HFFc6 (cell line): ENCODE measurements at places on chromosomes 12 and 14. TPM values are rescaled to one million over a fixed set of nuclear protein-coding genes. Genes with fewer than 3 reads are reported as not detected.

- peak overlapping the region; percentile 84 for H3K4me3 ChIP-seq
- peak overlapping the region; percentile 96 for H3K27ac ChIP-seq
- peaks cover 6% of the 10 kb centered on the region for H3K36me3 ChIP-seq
- peaks cover 44% of the 10 kb centered on the region for H3K4me1 ChIP-seq
- peak; percentile 18 for DNase-seq
These were observed 32.8 kb downstream of the MIA2 start for GRCh38 chr14:39266525-39266870.

The SRRM4 gene
- total RNA-seq, result not detected in 3 replicates

GRCh38 chr14:101535701-101536207, 25.5 kb upstream of the DIO3 start:
- H3K27me3 ChIP-seq, result peaks cover 32% of the 10 kb centered on the region
- H3K36me3 ChIP-seq, result no peaks in the 10 kb centered on the region; the same call in 1 of the 2 replicates
- H3K4me1 ChIP-seq, result no peaks in the 10 kb centered on the region
- no peak overlapping the region for H3K27ac ChIP-seq
- DNase-seq, result no peak

The CDCA4 gene
- 11.6 to 21.6 TPM (median 19.6 TPM) in 3 replicates for total RNA-seq

The P2RX7 gene
- total RNA-seq, result 0.05 to 0.48 TPM (median 0.32 TPM) in 3 replicates

The KITLG gene
- total RNA-seq, result 41.3 and 72.3 TPM in 2 replicates

The KRT72 gene
- not detected in 3 replicates for total RNA-seq

DNA sequence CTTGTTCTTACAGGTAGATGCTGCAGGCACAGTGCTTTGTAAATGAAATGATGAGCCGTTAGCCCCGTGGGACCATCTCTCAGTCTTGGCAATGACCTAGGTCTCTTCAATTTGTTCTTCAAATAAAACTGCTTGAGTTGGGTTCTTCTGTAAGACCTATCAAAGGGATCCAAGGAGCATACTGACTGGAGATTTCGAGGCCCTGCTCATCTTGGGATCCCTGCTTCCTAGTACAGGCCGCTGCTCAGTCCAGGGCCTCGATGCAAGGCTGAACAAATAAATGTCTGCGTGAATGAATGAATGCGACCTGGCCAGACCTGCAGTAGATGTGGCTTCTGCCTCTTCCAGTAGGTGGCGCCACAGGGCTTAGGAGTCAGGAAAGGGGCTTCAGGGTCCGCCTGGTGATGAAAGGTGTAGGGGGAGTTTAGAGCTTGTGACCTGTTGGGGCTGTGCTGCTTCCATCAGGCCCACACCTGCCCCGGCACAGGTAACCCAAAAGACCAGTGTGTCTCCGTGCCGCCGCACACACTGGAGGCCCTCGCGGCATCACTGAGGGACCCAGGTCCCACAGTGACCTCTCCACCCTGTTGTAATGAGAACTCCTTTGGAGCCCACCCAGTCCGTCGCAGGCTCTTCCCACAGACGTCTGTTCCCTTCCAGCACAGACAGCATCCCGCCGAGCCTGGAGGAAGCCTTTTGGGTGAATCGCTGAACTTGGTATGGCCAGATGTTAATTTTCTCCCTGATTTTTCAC, 4.4 kb downstream of the CACNA1C start:
- H3K27me3 ChIP-seq, result peaks cover 3% of the 10 kb centered on the region
- no peak overlapping the region for H3K4me3 ChIP-seq
- no peak for DNase-seq
- peaks cover 4% of the 10 kb centered on the region; the same call in 1 of the 2 replicates for H3K36me3 ChIP-seq
- peaks cover 46% of the 10 kb centered on the region for H3K4me1 ChIP-seq

DNA sequence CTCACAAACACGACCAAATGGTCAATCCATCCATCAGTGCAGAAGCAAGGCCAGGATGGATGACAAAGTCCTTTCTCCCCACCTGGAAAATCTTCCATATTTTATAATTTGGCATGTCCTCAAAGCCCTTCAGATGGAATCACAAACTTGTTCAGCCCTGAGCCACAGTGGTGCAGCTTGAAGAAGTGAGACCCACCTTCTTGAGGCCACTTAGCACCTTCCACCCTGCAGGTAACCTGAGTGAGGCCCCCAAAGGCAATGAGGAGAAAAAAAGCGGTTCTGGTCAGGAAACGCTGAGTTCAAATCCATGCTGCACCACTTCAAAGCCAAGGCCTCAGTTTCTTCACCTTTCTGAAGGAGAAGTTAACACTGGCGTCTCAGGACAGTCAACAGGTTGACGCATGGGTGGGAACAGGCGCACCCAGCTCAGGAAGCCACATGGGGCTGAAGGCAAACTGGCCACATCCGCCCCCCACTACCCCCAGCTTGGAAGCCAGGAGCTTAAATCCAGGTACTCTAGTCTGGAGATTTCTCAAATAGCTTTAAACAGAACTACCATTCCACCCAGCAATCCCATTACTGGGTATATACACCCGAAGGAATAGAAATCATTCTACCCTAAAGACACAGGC, 320.4 kb downstream of the BCL11B start:
- no peak for DNase-seq
- H3K4me1 ChIP-seq, result peaks cover 7% of the 10 kb centered on the region; the same call in 1 of the 2 replicates
- no peaks in the 10 kb centered on the region for H3K36me3 ChIP-seq
- no peak overlapping the region for H3K27ac ChIP-seq

The KCNA1 gene
- total RNA-seq, result not detected in 2 replicates

DNA sequence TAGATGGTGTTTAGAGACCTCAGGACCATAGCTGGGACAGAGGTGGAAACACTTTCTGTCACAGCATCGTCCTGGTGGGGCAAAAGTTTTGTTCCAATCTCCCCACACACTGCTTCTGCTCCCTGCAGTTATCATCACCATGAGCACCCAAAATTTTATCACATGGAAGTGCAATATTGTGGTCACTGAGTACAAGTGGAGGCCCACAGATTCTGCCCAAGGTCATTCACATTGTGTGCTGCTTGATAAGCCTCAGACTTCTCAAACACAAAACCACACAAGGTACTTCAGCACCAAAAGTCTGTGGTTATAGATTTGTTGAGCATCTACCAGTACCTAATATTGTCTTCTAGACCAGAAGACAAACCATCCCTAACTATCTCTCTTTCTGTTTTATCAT, 554 bp upstream of the KRT77 start:
- no peak overlapping the region for H3K4me3 ChIP-seq
- peaks cover 49% of the 10 kb centered on the region for H3K27me3 ChIP-seq
- H3K36me3 ChIP-seq, result no peaks in the 10 kb centered on the region
- H3K4me1 ChIP-seq, result no peaks in the 10 kb centered on the region

DNA sequence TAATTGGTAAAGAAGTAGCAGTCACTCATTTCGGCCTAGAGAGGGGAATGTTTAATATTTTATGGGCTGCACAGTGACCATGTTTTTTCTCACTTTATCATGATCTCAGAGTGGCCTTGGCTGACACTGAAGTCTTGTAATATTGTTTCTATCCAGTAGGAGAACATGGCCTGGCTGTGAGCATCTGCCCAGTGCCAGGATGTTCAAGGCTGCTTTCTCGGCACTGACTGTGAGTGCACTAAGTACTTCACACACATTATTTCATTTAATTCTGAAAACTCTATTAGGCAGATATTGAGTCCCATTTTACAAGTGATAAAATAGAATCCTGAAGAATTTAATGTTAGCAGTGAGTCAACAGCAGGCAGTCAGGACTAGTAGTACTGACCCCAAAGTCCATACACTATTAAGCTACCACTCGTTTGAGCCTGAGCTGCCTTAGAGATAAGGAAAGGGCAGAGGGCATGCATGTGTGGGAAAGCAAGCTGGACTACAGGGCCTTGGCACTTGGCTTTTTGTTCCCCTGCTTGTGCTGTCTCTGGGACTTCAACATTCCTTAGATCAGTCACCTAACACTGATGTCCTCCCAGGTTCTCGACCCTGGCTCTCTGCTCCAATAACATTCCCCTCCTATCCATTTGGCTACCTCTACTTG, 42.2 kb upstream of the APPL2 start:
- no peaks in the 10 kb centered on the region for H3K27me3 ChIP-seq
- no peaks in the 10 kb centered on the region for H3K36me3 ChIP-seq
- H3K4me3 ChIP-seq, result no peak overlapping the region
- peak; percentile 48 for DNase-seq

DNA sequence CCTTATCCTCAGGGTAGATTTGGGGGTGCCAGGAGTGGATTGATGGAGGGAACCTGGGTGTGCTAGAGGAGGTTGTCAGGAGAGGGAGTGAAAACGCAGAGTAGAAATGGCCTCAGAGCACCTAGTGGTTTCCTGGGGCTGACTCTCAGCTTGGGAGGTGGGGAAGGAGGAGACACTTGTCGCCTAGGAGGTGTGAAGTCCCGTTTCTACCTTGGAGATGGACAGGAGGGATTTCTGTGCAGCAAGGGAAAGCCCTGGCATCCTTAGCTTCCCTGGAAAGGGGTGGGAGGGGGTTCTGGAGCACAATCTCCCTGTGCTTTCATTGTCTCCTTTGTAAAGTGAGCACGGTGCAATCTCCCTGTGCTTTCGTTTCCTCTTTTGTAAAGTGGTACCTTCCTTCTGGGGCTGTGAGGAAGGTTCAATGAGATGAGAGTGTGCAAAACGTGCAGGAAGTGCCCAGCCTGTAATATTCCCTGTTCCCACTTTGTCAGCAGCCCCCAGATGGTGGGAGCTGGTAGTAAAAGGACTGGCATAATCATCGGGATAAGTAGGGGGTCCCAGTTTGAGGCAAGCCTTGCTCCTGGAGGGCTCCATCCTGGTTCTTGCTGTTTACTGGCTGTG, 1.6 kb downstream of the OAS3 start:
- H3K27ac ChIP-seq, result no peak overlapping the region
- no peak for DNase-seq
- no peaks in the 10 kb centered on the region for H3K36me3 ChIP-seq
- peak overlapping the region; percentile 96 for H3K4me3 ChIP-seq

DNA sequence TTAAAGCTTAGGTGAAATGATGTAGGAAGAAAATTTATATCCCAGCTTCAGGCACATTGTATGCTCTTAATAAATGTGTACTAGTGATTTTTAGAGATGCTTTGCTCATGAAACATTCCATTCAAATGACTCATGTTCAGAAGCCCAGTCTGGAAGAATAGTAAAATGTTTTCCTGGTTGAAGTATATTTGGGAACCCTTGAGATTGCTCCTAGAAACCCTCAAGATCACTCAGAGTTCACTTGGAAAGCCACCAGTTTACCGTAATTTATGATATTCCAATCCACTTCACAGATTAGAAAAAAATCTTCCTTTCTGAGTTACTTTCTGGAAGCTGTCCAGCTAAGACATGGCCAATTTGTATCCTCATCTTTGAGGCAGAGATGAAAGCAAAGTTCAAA, 186.4 kb downstream of the SYT10 start:
- H3K4me3 ChIP-seq, result no peak overlapping the region
- no peak overlapping the region for H3K27ac ChIP-seq
- H3K36me3 ChIP-seq, result no peaks in the 10 kb centered on the region
- no peaks in the 10 kb centered on the region for H3K4me1 ChIP-seq
- no peaks in the 10 kb centered on the region for H3K27me3 ChIP-seq

The SLC5A8 gene
- total RNA-seq, result not detected in 3 replicates
